ENCODE measurements at places on chromosomes 12 and 14.
A peak's percentile ranks its signal among the peaks of the same experiment; 100 is the strongest.

DNA sequence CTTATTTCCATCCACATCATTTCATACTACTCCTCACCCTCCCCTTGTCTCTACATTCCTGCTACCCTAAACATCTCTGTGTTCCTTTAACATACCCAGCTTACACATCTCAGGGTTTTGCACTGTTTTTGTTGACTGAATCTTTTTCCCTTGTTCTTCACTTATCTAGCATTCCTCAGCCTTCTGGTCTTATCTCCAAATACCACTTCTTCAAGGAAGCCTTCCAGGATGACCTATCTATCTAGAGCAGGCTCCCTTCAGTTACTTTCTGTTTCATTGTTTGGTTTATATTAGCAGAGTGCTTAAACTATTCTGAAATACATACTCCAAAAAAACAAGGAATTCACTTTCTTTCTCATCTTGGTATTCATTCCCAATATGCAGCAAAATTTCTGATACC lies 353.1 kb downstream of the NAV3 start:
- no peak for DNase-seq

- DNase-seq: no peak
These were observed 26.1 kb upstream of the CIPC start for GRCh38 chr14:77071938-77072388.

DNA sequence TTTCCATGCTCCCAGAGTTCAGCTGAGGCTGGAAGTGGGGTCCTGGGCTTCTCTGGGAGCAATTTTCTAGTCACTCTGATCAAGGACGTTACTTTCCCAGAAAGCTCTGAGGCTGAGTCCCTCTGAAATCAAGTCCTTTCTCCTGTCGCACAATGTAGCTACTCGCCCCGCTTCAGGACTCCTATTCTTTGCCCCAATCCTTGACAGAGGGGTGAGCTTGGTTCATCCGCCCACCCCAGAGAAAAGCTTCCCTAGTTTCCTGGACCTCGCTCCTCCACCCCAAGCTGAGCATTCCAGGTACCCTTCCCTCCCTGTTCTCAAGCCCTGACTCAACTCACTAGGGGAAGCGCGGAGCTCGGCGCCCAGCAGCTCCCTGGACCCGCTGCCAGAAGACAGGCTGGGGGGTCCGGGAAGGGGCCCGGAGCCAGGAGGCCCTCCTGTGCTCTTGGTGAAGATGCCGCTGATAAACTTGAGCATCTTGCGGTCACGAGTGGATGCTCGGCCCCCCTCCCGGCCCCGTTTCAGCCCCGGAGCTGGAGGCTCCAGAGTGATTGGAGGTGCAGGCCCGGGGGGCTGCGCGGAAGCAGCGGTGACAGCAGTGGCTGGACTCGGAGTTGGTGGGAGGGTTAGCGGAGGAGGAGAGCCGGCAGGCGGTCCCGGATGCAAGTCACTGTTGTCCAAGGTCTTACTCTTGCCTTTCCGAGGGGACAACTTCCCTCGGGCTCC lies 1.6 kb downstream of the AGAP2 start:
- DNase-seq: no peak

DNA sequence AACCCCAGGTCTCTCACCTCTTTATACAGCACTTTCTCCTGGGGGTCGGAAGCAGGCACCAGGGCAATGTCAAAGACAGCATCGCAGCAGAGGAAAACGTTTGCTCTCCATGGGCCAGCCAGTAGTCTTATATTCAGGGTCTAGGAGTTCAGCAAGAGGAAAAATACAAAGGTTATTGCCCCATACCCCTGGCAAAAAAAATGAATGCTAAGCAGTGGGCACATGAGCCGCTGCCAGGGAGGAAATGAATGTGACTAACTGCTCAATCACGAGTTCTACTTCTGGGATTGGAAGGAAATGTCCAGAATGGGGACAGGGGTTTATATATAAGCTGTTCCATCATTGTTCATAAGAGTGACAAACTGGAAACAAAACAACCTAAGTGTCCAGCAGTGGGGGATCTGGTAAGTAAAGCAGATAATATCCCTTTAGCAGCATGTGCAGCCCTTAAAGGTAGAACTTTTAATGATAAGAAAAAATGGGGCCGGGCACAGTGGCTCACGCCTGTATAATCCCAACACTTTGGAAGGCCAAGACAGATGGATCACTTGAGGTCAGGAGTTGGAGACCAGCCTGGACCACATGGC lies 53.8 kb downstream of the PHETA1 start:
- no peak for DNase-seq

DNA sequence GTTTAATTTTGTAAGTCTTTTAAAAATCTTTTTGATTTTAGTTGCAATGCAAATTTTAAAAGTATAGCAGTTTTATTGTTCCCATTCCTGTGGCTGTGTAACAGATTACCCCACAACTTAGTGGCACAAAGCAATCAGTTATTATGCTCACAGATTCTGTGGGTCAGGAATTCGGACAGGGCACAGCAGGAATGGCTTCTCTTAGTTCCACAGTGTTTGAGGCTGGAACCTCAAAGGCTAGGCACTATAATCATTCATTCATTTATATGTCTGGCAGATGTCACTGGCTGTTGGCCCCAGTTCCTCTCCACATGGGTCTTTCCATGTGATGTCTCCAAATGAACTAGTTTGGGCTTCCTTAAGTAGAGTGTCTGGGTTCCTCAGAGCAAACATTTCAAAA lies 193.3 kb downstream of the RAD51B start:
- no peak for DNase-seq

DNA sequence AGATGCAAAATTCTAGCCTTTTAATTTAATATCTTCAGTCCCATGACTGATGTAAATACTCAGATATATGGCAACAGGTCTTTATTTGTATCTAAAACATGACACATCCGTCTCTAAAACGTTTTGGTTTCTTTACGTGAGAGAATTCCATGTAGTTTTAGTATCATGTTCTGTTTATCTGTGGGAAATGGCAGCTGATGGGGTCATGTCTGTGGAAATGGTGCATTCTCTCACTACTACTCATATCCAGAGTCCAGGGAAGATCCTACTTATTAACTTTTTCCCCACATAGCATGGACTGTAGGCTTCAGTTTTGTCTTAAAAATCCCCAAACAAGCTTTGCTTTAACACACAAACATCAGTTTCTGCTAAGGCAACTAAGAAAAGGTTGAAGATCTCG lies 53.8 kb downstream of the SPTLC2 start:
- peak; percentile 90 for DNase-seq

DNA sequence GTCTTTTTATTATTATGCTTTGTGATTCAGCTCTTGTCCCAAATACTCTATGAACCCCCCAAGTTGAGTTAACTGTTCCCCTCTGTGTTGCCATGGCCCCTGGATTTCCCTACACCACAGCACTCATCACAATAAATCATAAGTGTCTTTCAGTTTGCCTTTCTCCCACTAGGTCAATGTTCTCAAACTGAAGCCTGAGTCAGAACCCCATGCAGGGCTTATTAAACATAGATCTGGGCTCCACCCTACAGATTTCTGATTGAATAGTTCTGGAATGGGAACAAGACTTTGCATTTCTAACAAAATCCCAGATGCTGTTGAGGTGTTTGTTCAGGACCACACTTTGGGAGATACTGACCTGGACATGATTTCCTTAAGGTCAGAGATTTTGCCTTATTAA lies 199.4 kb downstream of the TBX5 start:
- no peak for DNase-seq

- DNase-seq: no peak
These were observed 807 bp upstream of the SLC16A7 start for GRCh38 chr12:59594943-59595500.

GRCh38 chr12:66726556-66726955 lies 47.7 kb upstream of the GRIP1 start:
- DNase-seq: no peak

DNA sequence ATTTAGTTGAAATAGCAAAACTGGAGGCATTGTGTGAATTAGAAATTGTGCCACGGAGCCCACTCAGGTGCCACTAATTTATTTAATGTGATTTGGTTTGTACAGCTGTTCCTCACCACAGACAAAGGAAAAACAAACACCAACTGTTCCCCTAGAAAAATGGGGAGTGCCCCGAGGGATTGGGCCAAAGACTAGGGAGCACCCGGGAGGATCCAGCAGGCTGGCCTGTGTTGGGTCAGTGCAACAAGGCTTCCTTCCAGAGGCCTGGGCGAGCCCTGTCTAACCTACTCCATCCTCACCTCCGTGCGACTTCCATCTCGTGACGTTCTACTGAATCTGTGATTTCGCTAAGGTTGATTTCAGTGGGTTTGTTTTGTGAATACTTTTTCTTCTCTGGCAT lies 206.2 kb downstream of the CHST11 start:
- DNase-seq: no peak

GRCh38 chr12:77001276-77001675 lies 64.1 kb downstream of the E2F7 start:
- DNase-seq: no peak

- no peak for DNase-seq
These were observed 179.6 kb downstream of the TMTC2 start for GRCh38 chr12:82866227-82866775.

DNA sequence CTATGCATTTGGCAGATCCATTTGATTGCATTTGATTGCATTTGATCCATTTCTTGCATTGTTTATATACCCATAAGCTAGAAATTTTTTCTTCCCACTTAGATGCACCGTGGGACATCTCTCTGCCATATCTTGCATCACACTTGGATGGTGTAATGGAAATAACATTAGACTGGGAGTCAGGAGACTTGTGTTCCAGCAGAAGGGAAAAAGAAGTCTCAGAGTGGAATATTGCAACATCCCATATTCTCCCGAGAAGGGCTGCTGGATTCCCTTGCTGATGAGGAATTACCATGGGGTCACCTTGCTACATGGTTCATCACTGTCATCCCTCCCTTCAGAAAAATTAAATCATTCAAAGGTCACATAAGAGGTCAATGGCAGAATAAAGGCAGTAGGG lies 78.1 kb downstream of the KSR2 start:
- no peak for DNase-seq

DNA sequence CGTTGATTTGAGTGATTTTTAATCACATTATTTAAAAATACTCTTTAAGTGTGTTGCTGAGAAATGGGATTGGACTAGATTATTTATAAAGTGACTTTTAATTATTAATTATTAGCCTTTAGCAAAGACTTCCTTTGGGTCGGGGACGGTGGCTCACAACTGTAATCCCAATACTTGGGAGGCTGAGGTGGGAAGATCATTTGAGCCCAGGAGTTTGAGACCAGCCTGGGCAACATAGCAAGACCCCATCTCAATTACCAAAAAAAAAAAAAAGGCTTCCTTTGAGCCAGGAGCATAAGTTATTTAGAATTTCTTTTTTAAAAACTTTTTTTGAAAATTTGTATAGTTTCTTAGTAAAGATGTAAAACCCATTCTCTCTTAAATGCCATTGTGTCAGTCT lies 8.8 kb downstream of the CHURC1 start:
- no peak for DNase-seq

DNA sequence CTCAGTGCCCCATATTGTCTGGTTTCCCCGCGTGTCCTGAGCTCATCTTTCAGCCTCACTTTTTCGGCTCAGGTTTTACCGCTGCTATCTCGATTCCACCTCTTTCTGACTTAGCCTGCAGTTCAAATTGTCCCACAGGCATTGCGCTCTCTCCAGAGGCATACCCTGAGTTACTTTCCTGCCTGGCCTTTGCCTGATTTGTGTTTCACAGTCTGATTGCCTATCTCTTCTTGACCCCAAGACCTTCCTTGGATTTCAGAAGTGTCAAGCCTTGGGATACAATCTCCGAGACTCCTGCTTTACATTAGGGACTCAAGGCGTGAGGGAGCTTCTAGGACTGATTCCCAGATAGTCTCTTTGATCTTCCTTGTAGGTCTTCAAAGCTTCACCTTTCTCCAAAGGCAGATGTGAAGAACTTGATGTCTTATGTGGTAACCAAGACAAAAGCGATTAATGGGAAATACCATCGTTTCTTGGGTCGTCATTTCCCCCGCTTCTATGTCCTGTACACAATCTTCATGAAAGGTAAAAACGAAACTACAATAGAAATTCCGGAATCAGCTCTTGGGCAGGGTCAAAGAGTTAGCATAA lies 629 bp downstream of the LETMD1 start:
- no peak for DNase-seq

- no peak for DNase-seq
These were observed 108.6 kb downstream of the FOXN3 start for GRCh38 chr14:89308232-89308959.

DNA sequence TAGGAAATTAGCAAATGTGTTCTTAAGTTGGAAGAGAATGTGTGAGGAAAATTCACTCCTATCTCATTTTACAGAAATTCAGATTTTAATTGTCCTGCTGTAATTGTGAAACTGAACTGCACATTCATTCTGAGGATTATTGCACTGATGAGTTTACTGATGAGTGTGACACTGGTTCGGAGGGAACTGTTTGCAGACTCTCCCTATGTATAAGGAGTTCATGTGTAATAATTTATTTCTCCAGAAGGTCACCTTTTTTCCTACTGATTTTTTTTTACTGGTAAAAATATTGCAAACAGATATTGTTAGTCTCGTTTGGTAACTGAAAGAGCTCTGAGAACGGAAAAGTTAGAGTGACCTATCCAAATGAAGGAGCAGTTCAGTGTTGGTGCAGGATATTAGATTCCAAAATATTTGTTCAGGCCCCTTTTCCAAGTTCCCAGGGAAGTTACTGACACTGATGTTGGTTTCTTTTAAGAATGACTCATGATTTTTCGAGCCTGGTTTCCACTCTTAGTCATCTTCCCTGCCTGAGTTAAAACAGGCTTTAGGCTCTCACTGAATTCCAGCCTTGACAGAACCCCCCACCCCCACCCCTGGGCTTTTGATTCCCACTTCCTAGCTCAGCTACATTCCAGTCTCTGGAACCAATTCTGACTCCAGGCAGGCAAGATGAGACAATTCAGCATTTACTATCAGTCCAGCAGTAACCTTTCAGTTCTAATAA lies 18.4 kb downstream of the ANO6 start:
- DNase-seq: peak; percentile 96

- DNase-seq: no peak
These were observed 428.3 kb downstream of the FUT8 start for GRCh38 chr14:65840786-65841185.

GRCh38 chr14:75315144-75315543 lies 36.5 kb downstream of the FOS start:
- DNase-seq: no peak

GRCh38 chr14:98994561-98994960 lies 277.4 kb downstream of the BCL11B start:
- DNase-seq: no peak

DNA sequence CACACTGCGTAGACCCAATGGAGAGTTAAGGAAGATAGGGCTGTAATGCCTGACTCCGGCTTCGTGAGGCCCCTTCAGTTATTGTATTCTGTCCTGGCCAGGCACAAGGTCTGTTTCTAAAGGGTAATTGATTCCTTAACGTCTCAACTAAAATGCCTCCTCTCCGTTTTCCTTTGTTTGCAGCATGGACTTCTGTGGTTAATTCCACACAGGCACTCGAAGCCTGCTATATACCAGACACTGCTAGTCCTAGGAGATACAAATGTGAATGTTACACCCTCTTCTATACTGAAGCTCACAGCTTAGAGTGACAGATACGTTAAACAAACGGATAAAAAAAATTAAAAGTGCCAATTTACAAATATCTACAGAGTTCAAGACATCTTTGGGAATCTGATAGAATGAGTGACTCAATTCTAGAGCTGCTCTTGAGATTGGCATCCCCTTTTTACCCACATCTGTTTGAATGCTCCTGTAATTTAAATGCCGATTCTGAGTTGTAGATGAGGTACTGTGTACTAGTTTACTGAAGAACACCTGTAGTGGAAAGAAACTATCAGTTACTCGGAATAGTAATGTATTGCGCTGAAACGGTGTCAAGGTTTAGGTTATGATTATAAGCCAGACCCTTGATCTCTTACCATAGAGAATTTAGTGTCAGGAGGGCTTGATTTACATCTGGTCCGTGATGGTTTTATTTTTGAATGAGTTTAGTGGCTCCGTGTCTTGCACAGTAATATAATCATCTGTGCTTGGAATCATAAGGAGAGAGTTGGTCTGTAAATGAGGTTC lies 784 bp downstream of the PSMA6 start:
- DNase-seq: no peak

Measured in AG04449 (cell line).